ENCODE measurements at places on chromosomes 3 and 15.

DNA sequence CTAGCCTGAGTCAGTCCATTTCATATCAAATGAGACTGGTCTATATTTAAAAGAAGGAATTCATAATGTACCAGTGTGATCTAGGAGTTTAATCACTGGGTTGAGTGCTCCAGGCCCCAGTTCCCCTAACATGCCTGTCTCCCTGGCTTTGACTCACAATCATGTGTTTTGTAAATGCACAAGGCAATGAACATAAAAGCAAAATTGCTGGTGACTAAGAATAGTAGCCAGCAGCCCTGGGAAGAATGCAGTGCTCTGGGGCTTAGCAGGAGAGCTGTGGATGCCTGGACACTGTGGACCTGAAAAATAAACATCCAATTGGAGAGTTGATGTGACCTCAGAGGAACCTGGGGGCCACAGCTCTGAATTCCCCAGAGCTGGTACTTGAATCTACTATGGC lies 50.3 kb downstream of the SYNPR start:
- peak; percentile 46 for DNase-seq

DNA sequence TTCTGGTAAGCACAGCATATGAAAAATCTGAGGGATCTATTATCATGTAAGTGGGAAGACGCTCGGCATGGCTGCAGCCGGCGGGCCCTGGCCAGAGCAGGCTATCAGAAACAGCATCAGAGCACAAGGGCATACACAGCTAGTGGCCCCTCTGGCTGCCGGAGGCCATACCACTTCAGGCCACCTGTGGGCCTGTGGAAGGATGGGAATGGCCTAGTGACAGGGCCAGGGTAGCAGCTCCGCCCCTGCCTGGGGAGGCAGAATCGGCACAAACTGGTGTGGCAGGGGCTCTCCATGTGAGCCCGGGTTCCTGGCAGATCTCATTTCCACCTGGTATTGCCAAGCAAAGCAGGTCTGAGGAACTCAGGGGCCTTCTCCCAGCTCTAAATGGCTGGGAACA lies 46.4 kb downstream of the SH3BP5 start:
- DNase-seq, result no peak

DNA sequence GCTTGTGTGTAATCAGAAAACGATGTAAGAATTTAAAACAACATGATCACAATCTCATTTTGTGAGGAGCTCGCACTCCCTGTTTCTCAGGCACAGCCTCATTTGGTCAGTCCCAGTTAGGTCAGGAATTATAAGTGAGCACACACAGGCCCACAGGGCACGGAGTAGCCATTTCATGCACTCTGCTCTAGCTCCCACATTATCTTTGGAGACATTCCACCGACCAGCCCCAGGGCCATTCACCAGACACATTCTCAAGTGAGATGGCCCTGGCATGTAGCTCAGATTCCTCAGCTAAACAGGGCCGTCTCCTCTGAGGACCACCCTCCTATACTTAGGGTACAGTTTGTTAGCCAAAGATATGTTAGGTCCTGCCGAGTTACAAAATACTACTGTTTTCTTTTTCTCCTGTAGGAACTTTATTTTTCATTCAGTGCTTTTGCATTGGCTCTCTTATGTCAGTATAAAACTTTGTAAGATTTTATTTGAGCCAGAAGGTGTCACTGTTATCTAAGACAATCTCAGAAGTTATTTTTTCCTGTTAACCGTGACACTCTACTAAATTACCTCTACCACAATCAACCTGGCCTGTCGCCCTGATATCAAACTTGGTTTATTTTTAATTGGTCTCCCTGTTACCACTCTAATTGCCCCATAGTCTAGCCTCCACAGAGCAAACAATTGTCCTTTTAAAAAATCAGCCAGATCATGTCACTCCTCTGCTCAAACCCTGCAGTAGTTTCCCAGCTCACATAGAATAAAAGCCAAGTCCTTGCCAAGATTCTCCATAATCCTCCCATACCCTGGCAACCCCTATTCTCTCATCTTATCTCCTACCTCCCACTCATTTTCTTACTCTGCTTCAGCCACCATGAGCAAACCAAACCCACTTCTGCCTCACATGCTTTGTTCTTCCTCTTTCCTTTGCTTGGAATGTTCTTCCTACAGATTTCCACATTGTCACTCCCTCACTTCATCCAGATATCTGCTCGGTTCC lies 105.7 kb downstream of the PPP2R3A start:
- DNase-seq, result peak; percentile 16

DNA sequence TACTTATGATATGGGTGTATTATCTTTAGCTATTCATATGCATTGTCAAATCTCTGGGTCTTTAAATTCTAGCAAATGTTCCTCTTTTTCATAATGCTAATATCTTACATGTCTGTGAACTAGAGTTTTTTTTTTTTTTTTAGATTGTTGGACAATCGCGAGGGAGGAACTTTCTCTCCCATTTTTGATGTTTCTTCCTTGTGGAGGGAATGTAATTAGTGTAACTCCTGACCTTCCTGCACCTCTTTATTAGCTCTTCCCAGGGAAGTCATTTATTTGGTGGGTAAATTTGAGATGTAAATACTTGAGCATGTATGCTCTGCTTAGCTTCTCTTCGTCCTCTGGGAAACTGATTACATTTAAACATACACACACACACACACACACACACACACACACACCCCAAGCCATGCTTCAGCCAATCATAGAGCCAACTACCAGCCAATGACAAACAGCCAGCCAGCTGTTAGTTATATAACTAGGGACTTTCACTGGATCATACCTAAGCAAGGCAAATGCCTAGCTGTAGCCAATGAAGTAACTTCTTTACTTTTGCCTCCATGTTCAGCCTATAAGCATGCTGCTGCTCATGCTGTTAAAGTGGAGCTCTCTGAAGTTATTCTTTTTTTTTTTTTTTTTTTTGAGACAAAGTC lies 8.3 kb upstream of the USP8 start:
- DNase-seq, result peak; percentile 9

DNA sequence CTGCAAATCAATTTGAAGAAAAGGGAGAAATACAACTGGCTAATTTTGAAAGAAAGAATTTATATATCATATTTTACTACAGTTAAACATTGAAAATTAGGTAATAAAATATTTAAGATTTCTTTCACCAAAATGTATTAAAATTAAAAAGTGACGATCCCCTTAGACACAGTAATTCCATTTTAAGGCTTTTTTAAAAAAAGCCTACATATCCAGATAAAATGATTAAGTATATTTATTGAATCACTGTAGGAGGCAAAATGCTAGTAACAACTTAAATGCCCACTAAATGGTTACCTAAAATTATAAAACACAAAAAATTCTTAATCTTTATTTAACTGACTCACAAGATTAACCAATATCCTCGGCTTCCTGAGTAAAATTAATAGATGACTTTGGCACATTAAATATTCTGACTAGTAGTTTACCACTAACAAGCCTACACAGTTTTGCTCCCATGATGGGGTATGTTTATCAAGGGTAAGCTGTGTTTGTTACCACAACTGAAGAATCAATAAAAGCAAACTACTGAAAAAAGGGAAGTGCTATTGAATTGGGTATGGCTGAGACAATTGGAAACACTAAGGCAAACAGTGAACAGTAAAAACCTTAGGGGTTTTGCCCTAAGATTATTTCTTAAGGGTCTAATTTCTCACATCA lies 28.4 kb downstream of the ANKRD28 start:
- DNase-seq, result peak; percentile 33

GRCh38 chr3:40267937-40268724 lies 41.4 kb upstream of the EIF1B start:
- DNase-seq, result peak; percentile 4

DNA sequence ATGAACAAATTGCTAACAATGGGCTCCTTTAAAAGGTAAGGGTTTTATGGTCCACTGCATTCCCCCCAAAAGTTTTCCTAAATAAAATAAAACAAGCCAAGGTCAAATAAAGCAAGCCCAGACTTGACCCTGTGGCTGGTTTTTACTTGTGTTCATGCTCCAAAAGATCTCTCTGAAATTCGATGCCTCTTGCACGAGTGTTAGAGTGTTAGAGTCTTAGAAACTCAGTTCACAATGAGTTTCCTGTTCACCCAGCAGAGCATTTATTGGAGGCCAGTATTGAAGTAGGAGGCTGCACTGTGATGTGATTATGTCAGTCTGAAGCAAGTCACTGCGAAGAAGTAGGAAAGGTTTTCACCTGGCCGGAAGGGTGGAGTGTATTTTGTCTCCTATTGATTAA lies 59.9 kb upstream of the LRTM1 start:
- DNase-seq, result no peak

DNA sequence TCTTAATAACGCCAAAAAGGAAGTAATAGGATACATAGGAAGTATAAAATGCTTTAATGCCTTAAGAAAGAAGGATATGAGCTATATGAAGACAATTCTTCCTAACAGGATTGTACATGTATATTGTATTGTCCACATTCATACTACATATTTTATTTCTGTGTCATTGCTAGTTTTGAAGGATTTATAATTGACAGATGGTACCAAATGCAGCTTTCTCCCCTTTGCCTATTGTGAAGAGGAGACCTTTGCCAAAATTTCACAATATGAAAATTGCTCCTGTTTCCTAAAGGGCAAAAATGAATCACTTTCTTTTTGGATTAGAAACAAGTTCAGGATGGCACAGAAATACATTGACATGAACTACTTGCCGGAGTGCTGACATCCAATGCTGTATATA lies 34.8 kb upstream of the EOMES start:
- no peak for DNase-seq

GRCh38 chr3:143387425-143387824 lies 267.9 kb downstream of the CHST2 start:
- DNase-seq, result no peak

- DNase-seq, result no peak
Measured at GRCh38 chr15:58443308-58443707, 11.5 kb downstream of the LIPC start.

- DNase-seq, result no peak
Measured at GRCh38 chr3:48966876-48967361, 23.1 kb upstream of the P4HTM start.

DNA sequence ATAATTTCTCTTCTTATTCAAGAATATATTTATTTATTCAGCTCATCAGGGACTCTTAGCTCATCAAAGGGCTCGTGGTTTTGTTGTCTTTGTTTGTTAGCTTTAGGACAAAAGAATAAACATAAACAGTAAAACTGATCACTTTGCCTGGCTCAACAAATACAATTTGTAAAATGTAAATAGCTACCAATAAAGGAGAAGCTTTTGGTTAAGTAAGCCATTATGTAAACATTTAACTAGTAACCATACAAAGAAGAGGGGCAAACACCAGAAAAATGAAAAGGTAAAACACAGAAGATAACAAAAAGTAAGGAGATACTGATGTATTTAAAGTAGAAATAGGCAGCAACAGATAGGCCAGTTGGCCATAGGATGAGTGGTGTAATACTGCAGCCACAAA lies 761.7 kb downstream of the ROBO1 start:
- no peak for DNase-seq

DNA sequence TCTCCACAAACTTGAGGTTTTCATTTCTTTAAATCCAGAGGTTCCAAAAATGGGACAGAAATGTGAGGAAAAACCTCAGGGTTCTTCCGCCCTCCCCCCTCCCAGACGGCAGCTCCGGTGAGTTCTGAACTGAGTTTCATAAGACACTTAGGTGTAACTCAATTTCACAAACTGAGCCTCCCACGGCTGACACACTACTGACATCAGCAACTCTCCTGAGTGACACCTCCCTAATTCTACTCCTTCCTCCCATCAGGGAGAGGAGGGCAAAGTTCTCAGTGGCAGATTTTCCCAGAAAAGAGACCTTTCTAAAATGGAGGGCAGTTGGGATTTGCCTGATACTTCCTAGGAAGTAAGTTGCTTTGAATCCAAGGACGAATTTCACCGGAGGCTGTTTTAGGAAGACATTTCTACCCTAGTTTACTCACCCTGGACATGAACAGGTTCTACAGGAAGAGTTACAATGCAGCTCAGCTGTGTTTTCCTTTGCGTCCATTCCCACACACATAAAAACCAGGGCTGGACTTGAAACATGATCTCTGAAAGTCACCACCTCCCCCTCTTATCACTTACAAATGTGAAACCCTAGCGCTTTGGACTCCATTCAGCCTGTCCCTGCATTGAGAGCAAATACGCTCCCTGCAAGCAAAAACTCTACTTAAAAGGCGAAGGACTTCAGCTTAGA lies 78.1 kb upstream of the LMOD3 start:
- peak; percentile 30 for DNase-seq

GRCh38 chr15:57890878-57891277 lies 174.6 kb downstream of the ALDH1A2 start:
- no peak for DNase-seq

DNA sequence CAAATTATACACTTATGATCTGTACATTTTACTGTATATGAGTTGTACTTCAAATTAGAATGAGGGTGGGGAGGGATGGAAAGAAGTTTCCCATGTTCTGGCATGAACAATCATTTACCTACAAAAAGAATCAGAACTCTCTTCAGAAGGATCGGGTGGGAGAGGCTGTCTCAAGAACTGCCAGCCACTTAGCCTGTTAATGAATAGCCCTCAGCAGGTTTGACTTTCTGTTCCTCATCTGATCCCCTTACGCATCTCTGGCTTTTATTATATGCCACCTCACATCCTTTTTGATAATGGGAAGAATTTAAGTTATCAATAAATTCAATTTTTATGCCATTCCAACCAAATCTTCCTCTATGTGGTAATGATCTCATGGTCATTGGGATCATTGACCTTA lies 168.3 kb upstream of the TGFBR2 start:
- DNase-seq, result no peak

GRCh38 chr15:57640930-57641682 lies 49.4 kb downstream of the MYZAP start:
- peak; percentile 25 for DNase-seq

DNA sequence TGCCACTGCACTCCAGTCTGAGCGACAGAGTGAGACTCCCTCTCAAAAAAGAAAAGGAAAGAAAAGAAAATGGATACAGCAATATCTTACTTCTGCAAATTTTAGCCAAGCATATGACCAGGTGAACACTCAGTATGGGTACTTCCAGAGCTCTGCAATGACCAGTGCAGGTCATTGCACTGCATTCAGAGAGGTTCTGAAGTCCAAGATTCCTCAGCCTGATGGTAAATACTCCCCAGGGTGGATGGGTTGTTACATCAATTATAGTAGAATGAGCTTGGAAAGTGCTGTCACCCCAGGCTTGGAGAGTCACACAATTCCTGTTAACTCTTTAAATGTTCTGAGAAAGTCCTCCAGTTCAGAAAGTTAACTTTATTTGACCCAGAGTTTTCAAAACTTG lies 103.7 kb downstream of the RPLP1 start:
- DNase-seq, result no peak

DNA sequence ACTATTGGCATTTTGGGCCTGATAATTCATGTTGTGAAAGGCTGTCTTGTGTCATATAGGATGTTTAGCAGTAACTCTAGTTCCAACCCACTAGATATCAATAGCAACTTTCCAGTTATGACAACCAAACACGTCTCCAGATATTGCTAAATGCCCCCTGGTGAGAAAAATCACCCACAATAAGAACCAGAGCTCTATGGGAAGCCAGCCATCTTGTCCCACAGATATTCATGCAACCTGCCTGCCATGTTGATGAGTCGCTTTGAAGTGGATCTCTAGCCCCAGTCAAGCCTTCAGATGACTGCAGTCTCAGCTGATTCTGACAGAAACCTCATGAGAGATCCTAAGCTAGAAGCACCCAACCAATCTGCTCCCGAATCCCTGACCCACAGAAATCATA lies 5.6 kb upstream of the TNIK start:
- DNase-seq, result peak; percentile 12
